NT2/D1 (cell line): ENCODE measurements at places on chromosomes 1 and 21.

DNA sequence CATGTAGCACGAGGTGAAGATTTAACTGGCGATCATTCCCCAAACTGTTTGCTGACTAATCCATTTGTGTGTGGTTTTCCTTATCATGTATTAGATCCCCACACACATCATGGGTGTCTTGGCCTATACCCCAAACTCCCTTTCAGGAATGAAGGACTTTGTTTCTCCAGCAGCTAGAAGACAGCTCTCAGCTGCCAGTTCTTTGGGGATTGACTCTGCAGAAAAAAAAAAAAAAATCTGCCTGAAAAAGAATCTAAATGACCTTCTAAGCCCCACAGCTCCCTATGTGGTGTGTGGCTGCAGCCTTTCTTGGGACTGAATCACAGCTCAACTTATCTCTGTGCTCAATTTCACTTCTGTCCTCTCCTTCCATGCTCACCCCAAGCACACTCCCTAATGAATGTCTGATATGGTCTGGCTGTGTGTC, 256.3 kb upstream of the DUSP10 start:
- no peak for DNase-seq

GRCh38 chr1:204112876-204113730, 38.7 kb downstream of the ETNK2 start:
- no peak for DNase-seq

- no peak for DNase-seq
These were observed 20.0 kb downstream of the PPP1R15B start for GRCh38 chr1:204391629-204392028.

- no peak for DNase-seq
These were observed 13.6 kb downstream of the DENND1B start for GRCh38 chr1:197761654-197762053.

DNA sequence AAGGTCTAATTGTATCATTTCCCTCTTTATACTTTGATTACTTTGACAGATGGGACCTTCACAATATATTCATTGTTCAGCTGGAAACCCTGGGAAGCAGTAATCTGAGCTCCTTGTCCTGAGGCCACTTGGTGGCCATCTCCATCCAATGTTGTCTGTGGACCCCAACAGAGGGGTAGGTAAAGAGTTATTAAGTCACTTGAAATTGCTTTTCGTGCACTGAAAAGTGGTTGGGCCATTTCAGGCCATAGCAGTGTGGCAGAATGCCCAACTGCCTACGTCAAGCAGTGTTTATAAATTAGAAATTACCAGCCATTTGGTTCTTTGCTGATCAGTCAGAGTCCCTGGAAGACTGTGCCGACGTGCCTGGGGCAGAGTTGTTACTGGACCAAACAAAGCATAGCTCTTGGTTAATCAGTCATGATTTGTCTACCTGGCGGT, 308.3 kb upstream of the USP25 start:
- DNase-seq = no peak

GRCh38 chr21:17667256-17667655, 54.6 kb upstream of the BTG3 start:
- DNase-seq = no peak

GRCh38 chr1:160167056-160167455, 15.7 kb downstream of the ATP1A4 start:
- DNase-seq = no peak

- DNase-seq = no peak
These were observed 35.9 kb upstream of the HMGN1 start for GRCh38 chr21:39384674-39385298.

DNA sequence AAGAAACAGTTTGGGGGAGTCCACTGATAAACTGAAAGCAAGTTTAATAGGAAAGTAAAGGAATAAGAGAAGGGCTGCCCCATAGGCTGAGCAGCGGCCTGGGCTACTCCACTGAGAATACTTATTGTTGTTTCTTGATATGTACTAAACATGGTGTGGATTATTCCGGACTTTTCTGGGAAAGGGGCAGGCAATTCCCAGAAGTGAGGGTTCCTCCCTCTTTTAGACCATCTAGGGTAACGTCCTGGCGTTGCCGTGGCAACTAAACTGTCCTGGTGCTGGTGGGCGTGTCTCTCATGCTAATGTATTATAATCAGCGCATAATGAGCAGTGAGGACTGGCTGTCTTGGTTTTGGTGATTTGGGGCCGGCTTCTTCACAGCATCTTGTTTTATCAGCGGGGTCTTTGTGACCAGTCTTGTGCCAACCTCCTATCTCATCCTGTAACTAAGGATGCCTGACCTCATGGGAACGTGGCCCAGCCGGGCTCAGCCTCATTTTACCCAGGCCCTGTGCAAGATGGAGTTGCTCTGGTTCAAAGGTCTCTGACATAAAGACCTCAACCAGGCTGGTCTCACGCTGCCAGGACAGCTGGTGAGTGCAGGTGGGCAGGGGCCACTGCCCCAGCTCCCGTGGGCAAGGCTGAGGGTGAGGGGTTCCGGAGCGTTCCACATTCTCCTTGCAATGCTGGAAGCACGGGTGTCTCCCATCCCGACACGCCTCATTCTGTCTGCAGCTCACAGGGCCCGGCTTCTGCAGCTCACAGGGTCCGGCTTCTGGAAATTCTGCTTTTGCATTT, 19.6 kb upstream of the C1orf159 start:
- DNase-seq = no peak

DNA sequence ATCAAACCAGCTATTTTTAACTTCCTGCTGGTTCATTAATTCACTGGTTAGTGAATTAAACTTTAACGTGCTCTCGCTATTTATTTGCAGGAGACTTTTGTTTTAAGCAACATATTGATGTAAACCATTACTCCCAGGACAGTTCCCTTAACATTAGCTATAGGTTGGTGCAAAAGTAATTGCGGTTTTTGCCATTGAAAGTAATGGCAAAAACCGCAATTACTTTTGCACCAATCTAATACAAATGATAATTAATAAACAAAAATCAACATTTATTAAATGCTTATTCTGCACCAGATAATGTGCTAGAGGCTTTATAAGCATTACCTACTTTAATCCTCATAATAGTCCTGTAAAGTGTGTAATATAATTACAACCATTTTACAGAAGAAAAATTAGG, 176.5 kb downstream of the NPHP4 start:
- DNase-seq = no peak

GRCh38 chr1:184020855-184021254, 16.7 kb downstream of the COLGALT2 start:
- no peak for DNase-seq
